Fibroblast of mammary gland (primary cell): ENCODE measurements at places on chromosomes 7 and 10.

- DNase-seq = peak; percentile 47
Measured at GRCh38 chr7:142338633-142339501, 81.0 kb upstream of the PRSS58 start.

DNA sequence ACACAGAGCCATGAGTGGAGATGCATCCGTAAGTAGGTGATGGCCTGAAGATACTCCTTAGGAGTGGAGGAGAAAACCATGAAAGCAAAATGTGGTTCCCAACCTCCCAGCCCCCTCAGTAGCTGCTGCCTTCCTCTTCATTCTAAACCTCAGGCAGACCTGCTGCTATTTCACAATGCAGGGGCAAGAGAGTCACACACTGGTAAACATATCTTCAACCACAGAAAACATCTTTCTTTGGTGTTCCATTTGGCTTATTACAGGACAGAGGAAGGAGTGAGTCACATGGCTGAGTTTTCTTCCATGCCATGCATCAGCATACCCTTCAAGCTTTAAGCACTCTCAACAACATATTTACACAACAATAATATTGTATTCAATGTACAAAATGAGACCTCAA lies 342.1 kb downstream of the BMPER start:
- DNase-seq = peak; percentile 75

GRCh38 chr7:140623980-140624379 lies 16.6 kb downstream of the DENND2A start:
- DNase-seq = no peak

DNA sequence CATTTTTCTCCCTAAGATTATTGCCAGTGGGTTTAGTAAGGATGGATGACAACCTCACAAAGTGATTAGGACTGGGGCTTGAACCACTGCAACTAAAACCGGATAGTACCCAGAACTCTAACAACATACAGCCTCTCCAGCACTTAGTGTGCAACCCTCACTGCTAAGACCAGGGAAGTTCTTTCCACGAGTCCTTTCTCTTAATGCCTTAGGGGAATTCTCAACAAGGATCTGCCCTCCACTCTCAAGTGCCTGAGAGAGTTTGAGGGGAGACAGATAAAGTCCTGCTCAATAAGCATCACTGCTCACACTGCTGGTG lies 104.6 kb downstream of the NRP1 start:
- DNase-seq = no peak

DNA sequence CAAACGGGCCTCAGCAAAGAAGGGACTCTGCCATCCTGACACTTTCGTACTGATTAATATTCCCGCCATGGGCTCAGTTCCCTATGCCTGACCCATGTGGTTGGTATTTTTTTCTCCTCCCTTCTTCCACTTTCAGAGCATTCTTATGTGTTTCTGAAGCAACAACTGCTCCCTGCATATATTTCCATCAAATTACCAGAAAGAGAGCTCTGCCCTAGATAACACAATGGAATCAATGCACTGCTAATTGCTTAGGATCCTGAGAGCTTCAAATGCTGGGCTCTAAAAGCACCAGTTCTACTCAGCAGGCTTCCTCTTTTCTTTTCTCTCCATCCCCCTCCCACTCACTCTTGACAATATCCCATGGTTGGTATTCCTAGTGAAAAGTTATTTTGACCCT lies 5.3 kb downstream of the TECTB start:
- DNase-seq = no peak

- no peak for DNase-seq
Measured at GRCh38 chr7:138047907-138048306, 28.4 kb upstream of the AKR1D1 start.

- no peak for DNase-seq
Measured at GRCh38 chr7:14687241-14687640, 215.3 kb downstream of the DGKB start.

- DNase-seq = no peak
Measured at GRCh38 chr7:80309971-80310549, 175.4 kb downstream of the GNAI1 start.

DNA sequence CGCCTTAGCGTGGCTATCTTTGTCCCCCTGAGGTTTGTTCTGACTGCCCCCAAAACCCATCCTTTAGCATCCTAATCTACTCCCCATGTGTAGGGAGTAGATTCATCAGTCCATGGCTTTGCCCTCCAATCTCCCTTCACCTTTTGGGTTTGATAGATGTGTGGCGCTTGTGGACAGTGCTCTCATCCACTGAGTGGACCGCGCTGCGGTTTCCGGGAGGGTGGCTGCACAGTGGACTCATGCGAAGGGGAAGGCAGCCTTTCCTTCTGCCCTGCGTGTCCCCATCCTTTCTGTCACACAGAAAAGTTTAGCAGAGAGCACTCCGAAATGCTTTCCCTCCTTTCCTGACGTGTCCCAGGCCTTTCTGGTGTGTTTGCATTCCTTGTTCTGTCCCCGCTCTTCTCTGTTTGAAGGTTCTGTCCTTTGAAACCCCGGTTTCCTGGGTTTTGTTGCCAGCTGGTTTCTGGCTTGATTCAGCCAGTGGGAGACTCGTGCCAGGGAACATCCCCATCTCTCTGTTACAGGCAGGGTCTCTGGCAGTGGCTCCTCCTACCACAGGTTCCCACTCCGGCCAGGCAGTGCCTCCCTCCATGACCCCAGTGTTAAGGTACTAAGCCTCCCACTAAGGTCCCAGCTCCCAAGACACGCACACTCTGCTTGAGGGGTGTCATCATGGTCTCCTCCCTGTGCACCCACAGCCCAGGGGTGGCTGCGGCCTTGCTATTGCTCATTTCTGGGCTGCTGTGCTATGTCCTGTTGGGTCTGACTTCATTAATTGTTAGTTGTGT lies 547.7 kb upstream of the DPP6 start:
- no peak for DNase-seq

- no peak for DNase-seq
Measured at GRCh38 chr7:73988197-73988596, 39.8 kb upstream of the ELN start.

- no peak for DNase-seq
Measured at GRCh38 chr7:113810080-113810744, 108.6 kb downstream of the PPP1R3A start.

DNA sequence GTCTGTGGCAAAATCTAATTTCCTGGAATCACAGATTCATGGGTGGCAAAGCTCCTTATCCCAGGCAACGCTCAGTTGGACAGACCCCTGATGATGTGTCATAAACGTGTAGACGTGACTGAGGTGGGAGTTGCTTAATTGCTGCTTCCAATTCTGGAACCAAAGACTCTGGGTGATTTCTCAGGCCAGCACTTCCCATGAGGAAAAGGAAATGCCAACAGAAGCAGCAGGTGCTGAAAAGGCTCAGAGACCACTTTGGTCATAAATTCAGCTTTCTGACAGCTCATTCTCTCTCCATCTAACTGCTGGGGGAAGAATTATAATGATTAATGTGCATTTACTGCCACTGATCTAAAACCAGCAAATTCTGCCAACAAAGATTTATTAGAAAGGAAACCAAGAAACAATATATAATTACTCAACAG lies 88.7 kb downstream of the OSBPL3 start:
- no peak for DNase-seq

DNA sequence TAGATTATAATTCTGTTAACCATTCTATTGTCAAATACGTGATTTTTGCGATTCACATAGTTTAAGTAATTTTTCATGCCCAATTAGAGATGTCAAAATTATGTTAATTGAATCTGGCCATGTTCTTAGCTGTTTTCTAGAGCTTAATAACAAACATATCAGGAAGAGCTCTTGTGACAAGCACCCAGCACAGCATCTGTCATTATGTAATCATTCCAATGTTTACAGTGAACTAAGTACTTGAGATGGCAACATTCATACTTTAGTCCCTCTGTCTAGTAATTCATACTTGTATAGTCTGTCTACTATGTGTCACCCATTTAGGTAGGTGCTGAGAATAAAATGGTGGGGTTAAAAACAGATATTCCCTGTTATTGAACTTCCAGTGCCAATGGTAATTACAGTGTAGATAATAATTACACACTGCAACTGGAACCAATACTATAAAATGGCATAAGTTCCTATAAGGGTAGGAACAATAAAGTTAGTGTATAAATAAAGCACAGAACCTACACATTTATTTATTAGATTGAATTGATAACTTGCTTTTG lies 55.2 kb downstream of the ZEB1 start:
- peak; percentile 45 for DNase-seq

GRCh38 chr10:94640562-94640961 lies 43.0 kb upstream of the CYP2C18 start:
- DNase-seq = no peak

- no peak for DNase-seq
Measured at GRCh38 chr10:77566236-77566635, 71.4 kb downstream of the KCNMA1 start.

GRCh38 chr7:67807826-67808225 lies 811.2 kb downstream of the TYW1 start:
- no peak for DNase-seq

GRCh38 chr7:22563621-22564241 lies 63.7 kb upstream of the STEAP1B start:
- no peak for DNase-seq

GRCh38 chr10:1451362-1451888 lies 285.9 kb downstream of the ADARB2 start:
- DNase-seq = no peak

- DNase-seq = no peak
Measured at GRCh38 chr10:79019441-79020014, 49.2 kb upstream of the ZMIZ1 start.

DNA sequence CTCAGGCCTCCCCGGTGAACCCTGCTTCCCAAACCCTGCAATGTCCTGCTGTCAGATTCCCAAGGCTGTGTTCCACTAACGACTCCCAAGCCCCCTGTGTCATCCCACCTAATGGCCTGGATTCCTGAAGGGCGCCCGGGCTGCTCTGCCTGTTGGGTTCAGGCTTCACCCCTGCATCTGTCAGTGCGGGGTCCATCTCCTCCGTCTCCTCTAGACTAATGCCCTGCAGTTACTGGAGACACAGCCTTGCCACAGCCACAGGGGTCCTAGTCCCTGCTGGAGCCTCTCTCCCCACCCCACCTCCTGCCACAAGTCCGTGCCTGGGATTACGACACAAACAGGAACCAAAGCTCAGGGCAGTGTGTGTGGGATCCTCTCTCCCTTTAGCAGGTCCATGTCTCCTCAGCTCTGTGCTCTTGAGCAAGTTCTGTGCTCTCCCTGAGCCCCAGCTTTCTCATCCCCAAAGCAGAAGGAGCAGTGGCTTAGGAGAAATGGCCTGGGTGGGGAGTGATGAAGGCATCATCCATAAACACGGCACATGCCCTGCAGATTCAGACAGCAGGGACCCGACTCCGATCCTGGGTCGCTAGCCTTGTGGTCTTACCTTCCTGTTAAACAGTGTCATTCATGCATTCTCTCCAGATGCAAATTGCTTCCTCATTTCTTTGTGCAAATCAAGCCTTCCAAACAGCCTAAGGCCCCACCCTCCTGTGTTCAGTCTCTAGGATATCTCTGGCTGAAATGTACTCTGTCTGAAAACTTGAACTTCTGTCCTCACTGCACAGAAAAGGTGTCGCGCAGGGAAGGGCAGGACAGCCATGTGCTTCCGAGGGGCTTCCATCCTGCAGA lies 8.2 kb upstream of the RBP3 start:
- no peak for DNase-seq

- DNase-seq = no peak
Measured at GRCh38 chr7:100481466-100481865, 2.3 kb upstream of the NYAP1 start.

DNA sequence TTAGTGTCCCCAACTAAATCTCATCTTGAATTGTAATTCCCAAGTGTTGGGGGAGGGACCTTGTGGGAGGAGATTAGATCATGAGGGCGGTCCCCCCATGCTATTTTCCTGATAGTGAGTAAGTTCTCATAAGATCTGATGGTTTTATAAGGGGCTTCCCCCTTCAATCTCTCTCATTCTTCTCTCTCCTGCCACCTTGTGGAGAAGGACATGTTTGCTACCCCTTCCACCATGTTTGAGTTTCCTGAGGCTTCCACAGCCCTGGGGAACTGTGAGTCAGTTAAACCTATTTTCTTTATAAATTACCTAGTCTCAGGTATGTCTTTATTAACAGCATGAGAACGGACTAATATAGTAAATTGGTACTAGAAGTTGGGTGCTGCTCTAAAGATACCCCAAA lies 365.6 kb downstream of the ANKRD7 start:
- DNase-seq = no peak

- no peak for DNase-seq
Measured at GRCh38 chr10:34432589-34432988, 382.5 kb downstream of the PARD3 start.

- peak; percentile 83 for DNase-seq
Measured at GRCh38 chr10:13371897-13372470, 23.9 kb upstream of the SEPHS1 start.

DNA sequence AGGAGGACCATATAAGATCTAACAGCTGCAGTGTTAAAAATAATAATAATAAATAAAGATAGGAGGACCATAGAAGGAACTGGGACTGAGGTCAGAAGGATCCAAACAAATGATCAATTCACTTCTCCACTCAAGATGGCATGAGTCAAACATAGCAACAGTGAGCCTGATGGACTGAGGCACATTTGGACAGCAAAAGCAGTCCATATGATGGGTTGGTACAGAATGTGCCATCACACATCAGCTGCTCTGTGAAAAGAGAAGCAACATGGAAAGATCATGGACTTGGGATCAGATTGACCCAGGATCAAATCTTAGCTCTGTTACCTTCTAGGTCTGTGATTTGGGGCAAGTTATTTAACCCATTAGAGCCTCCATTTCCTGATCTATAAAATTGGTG lies 188.9 kb upstream of the KMT2E start:
- DNase-seq = no peak

DNA sequence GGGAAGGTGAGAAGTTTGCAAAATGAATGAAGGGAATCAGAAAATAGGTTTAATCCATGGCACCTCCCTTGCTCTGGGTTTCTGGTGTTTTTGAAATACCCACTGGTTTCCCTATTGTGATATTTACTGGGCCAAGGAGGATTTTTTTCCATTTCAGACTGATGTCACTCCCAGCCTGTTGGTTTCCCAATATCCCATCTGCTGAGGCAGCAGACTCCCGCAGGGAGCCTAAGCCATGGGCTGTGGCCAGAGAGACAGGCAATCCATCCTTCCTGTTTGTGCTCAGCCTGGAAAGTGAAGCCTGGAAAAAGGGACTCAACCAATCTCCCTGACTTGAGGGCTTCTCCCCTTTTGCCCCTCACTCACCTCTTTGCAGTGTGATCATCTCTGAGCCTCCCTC lies 22.8 kb downstream of the FAM107B start:
- DNase-seq = peak; percentile 54

DNA sequence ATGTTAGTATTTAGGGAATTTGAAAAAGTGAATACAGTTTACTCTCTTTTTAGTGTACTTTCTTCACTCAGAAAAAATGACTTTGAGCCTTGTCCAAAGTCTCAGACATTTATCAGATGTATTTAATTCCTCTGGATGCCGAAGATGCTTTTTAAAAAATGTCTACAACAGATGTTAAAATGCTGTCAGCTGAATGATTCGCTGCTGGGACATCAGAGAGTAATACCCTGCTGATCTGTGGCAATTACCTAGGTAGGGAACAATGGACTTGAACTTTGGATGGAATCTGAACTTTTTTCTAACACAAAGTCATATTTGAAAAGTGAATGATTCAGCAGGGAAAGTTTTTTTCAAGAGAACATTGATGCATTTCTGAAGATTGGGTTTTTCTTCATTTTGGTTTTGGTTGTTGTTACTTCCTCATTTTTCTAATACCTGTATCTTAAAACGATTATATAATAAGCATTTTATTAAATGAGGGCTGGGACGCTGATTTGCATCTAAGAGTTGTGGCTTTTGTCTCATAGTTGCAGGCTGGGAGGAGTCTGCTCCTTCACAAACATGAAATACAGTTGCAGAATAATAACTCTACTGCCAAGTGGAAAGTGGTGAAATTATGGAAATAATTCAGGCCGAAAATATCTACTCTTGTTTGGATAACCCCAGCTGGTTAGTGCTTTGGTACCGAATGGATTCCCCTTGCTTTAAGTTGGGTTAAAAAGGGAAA lies 98.0 kb downstream of the SPAG6 start:
- DNase-seq = no peak
